ENCODE measurements at places on chromosomes 4 and X.

- no peak for DNase-seq
These were observed 308.1 kb downstream of the STIM2 start for GRCh38 chr4:27168783-27169182.

GRCh38 chr4:76105652-76106051 lies 31.1 kb downstream of the ART3 start:
- no peak for DNase-seq

GRCh38 chrX:74133156-74133796 lies 170.7 kb upstream of the ZCCHC13 start:
- no peak for DNase-seq

GRCh38 chr4:113012786-113013185 lies 36.7 kb upstream of the ANK2 start:
- no peak for DNase-seq

DNA sequence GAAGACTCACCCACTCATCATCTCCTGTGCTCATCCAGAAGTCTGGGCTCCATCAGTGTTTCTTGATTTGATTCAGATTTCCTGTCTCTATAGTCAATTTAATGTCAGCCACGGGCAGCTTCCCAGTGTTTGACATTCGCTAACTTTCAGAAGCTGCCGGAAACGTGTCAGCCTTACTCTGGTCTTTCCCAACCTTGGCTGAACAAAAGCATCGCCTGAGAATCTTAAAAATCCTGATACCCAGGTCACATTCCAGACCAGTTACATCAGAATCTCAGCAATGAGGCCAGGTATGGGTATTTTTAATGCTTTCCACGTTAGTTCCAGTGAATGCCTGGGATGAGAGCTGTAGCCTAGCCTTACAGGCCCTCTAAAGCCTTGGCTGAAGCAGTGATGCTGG lies 233.8 kb downstream of the FRMPD4 start:
- DNase-seq: no peak

Measured in effector memory CD4-positive, alpha-beta T cell (primary cell).